Stimulated activated CD4-positive, alpha-beta T cell treated with anti-CD3 and anti-CD28 coated beads, Interleukin-15, amount 100 ng/mL, for 24 hours (primary cell): ENCODE measurements at places on chromosomes 2 and 18.

GRCh38 chr2:627340-627709 lies 49.9 kb downstream of the TMEM18 start:
- no peak for DNase-seq

DNA sequence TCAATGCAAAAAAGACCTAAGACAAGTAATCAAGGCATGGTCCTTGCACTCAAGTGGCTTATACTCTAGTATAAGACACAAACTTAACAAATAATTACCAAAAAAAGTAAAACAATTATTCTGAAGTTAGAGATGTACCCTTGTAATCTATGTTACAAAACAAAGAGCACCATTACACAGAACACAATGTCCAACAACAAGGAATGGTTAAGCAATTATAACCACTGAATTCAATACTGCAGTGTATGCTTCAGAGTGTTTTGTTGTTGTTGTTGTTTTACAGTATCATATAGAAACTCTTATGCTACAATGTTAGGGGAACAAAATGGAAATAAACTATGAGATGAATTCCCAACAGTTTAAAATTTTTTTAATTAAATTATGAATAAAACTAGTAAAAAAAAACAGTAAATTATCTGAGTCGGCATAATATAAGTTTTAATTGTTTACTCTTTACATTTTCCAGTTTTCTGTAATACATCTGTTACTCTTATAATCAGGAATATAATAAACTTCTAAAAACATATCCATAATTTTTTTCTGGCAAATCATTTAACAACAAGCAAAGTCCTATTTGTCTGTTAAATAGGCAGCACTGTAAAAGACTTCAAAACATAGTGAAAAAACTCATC lies 29.2 kb downstream of the ROCK2 start:
- no peak for DNase-seq

DNA sequence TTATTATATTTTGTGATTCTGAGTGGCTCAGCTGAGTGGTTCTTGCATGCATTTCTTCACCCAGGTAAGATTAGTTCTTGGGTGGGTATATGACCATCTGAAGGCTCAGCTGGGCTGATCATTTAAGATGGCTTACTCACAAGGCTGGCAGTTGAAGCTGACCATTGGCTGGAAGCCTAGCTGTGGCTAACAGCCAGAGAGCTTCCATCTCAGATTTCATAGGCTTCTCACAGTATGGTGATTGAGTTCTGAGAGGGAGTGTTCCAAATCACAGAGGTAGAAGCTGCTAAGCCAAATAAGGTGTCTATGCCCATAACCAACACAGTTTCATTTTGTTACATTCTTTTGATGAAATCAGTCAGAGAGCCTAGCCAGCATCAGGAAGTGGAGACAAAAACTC lies 117.4 kb upstream of the RPRM start:
- no peak for DNase-seq

- DNase-seq: no peak
These were observed 26.6 kb upstream of the TCF7L1 start for GRCh38 chr2:85106489-85107180.

- no peak for DNase-seq
These were observed 444.4 kb upstream of the SLC39A10 start for GRCh38 chr2:195212586-195212985.

- DNase-seq: no peak
These were observed 101.2 kb downstream of the LTBP1 start for GRCh38 chr2:33047939-33048338.

GRCh38 chr18:63128237-63128974 lies 191.2 kb downstream of the BCL2 start:
- DNase-seq: no peak

- DNase-seq: no peak
These were observed 364.0 kb downstream of the GPD2 start for GRCh38 chr2:156800065-156800653.

DNA sequence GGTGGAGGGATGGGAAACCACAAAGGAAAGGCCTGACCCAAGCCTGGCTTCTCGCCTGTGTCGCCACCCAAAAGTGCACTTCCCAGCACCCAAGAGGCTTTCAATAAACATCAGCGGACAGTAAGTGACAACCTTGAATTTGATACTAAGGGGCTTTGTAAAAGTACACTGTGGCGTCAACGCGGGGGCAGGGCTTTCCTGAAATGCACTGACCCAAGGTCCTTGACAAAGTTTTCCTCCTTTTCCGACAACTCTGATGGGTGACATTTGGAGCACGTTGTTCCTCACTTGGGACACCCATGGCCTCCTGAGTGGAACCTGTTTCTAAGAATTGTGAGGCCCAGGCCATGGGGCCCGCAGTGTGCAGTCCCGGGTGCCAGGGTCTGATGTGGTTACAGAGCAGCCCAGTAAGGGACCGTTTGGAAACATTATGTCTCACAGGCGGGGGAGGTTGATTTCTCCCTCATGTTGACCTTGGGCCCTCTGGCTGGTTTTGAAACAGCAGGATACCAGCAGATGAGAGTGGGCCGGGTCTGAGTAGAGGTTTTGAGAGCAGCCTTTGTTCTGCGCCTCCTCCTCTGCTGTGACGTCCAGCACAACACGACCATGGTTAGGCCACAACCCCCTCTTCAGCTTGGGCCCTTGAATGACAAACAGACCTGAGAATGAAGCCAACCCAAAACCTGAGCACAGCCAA lies 2.8 kb upstream of the ZBTB14 start:
- DNase-seq: no peak

DNA sequence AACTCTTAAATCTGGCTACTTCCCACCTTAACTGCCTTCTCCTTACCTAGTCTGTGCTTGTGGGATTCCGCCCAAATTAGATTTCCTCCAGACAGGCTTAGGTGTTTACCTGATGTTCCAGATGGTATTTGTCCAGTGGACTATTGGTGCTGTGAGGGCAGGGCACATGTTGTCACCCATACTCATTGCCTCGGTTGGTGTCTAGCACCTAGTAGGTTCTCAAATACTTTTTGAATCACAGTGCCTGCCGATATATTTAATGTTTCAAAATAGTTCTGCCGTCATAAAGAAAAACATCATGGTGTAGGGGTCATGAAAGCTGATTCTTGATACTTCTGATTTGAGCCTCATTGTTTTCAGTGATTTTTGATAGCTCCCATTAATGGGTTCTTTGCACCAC lies 1.1 kb downstream of the SEPTIN2 start:
- DNase-seq: no peak

- DNase-seq: no peak
These were observed 45.4 kb upstream of the REG3G start for GRCh38 chr2:78980152-78980465.

DNA sequence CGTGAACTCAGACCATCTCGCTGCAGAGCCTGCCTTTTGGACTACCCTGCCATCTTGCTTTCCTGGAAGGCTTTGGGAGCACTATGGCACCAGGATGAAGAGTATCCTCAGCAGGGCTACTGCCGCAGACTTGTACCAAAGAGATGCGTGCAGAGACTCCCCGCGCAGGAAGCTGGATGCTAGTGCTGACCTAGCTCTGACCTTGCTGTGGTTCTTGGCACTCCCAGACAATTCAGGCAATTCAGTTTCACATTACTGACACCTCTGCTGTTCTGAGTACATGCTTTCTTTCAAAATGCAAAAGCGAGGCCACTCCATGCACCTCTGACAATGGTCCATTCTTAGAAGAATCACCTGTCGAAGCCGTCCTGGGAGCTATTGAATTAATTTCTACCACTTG lies 251.5 kb upstream of the MEX3C start:
- DNase-seq: no peak

DNA sequence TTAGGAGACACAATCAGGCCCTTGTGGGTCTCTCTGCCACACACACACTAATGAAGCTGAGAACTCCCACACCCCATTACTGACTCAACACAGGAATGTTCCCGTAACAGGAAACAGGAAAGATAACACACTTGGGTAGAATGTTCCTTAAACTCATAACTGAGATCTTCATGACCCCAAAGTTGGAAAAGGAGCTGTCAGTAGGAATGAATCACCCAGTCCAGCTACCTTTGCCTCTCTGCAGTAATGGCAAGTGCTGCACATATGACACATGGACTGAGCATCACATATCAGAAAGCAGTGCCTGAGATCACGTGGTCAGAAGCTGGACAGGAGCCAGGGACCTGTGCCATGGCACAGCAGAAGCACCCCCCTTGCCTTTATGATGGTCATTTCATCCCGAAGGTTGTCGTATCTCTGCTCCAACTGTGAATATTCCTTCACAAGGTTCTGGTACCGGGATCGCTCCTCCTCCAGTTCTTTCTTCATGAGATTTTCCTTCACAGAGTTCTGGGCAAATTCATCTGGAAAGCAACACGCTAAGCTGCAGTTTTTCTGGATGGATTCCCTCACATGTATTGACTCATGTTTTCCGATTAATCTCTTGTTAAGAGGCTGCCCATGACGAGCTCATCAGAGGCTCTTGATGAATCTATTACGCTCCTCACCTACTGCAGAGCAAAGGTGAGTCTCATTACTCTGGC lies 65.4 kb upstream of the ACAA2 start:
- DNase-seq: no peak

GRCh38 chr2:239459606-239460005 lies 58.8 kb upstream of the HDAC4 start:
- DNase-seq: no peak

- DNase-seq: no peak
These were observed 81.1 kb downstream of the TRIB2 start for GRCh38 chr2:12797815-12798214.

GRCh38 chr18:56462276-56462675 lies 176.1 kb downstream of the TXNL1 start:
- DNase-seq: no peak

- no peak for DNase-seq
These were observed 89.8 kb upstream of the NEUROD1 start for GRCh38 chr2:181770150-181770549.

- no peak for DNase-seq
These were observed 47.7 kb downstream of the ACTR2 start for GRCh38 chr2:65275141-65275915.

- DNase-seq: no peak
These were observed 56.6 kb downstream of the THNSL2 start for GRCh38 chr2:88226754-88227153.
